WERI-Rb-1 (cell line): ENCODE measurements at places on chromosomes 5 and 9.

- DNase-seq: no peak
Measured at GRCh38 chr9:115590011-115590410, 472.1 kb upstream of the TNC start.

DNA sequence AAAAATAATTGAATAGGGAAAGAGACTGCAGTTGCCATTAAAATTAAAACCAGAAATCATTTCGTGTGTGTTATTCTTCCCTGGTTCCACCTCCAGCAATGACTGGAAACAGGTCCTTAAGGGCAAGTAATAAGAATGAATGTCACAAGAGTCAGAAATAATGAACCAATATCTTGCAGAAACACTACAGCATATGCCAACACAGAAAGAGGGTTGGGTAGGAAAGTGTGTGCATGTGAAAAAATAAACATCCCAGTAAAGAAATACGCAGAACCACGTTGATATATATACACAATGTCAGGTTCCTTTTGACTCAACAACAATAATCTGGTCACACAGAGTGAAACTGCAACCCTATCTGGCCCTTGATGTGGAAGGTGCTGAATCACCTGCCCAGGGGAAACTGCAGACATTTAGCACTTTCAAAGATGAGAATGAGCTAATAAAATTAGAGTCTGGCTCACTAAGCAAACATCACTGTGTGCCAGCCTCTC, 15.0 kb downstream of the HMHB1 start:
- DNase-seq: no peak

GRCh38 chr5:99033014-99033900, 104.5 kb upstream of the CHD1 start:
- no peak for DNase-seq

DNA sequence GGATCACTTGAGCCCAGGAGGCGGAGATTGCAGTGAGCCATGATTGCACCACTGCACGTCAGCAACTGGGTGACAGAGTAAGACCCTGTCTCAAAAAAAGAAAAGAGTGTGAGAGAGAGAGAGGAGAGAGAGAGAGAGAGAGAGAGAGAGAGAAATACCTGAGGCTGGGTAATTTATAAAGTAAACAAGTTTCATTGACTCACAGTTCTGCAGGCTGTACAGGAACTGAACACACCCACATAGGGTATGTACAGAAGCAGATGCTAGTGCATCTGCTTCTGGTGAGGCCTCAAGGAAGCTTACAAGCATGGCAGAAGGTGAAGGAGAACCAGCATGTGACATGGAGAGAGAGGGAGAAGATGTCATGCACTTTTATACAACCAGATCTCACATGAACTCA, 46.4 kb upstream of the CHD1 start:
- DNase-seq: no peak

GRCh38 chr5:964821-965220, 43.8 kb upstream of the NKD2 start:
- no peak for DNase-seq
